ENCODE measurements at places on chromosomes 5 and 9. TPM values are rescaled to one million over a fixed set of nuclear protein-coding genes. Genes with fewer than 3 reads are reported as not detected.
A peak's percentile ranks its signal among the peaks of the same experiment; 100 is the strongest.

DNA sequence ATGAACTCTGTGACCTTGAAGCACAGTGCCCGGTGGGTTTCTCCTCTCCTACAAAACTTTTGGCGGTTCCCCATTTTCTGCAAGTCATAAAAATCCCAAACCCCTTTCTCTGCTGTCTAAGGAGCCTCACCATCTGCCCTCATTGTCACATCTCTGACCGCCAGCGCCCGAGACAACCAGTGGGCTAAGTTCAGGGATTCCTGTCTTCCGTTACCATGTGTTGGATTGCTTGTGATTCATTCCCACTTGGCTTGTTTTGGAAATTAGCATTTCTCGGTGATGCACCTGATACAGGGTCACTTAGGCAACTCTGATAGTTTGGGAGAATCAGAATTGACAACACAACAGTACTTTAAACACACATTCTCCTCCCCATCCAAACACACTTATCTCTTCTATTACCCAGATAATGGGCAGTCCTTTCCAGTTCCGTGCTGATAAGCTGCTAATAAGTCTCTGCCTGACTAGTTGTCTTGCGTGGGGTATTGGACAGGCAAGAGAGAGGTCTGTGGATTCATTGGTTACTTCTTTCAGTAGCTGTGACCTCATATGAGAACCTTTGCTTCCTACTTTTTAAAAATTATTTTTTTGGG lies 70.0 kb upstream of the KLF4 start:
- no peaks in the 10 kb centered on the region for H3K27me3 ChIP-seq
- no peaks in the 10 kb centered on the region for H3K4me1 ChIP-seq
- no peak overlapping the region for H3K27ac ChIP-seq
- DNase-seq: no peak
- no peaks in the 10 kb centered on the region for H3K36me3 ChIP-seq

DNA sequence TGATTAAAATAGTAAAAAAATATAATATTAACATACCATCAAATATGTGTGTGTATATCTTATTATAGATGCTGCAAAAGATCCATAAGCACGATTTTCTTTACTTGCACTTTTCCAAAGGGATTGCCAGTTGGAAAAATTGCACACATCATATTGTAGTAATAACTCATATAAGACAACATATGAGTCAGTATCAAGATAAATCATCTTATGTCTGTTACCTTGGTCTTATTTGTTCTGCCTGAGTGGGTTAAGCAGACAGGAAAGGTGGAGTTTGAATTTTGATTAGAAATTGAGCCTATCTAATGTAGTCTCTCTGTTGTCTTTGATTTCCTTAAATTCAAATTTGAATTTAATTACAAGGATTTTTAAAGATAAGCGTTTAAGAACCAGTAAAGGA lies 24.6 kb downstream of the LYSMD3 start:
- no peak overlapping the region for H3K4me3 ChIP-seq
- no peaks in the 10 kb centered on the region for H3K27me3 ChIP-seq
- no peak overlapping the region for H3K27ac ChIP-seq
- no peaks in the 10 kb centered on the region for H3K4me1 ChIP-seq
- H3K36me3 ChIP-seq: no peaks in the 10 kb centered on the region

GRCh38 chr5:173242675-173243121 lies 7.7 kb upstream of the NKX2-5 start:
- no peak overlapping the region for H3K4me3 ChIP-seq
- no peaks in the 10 kb centered on the region for H3K4me1 ChIP-seq
- H3K27me3 ChIP-seq: peaks cover 65% of the 10 kb centered on the region
- no peak for DNase-seq

DNA sequence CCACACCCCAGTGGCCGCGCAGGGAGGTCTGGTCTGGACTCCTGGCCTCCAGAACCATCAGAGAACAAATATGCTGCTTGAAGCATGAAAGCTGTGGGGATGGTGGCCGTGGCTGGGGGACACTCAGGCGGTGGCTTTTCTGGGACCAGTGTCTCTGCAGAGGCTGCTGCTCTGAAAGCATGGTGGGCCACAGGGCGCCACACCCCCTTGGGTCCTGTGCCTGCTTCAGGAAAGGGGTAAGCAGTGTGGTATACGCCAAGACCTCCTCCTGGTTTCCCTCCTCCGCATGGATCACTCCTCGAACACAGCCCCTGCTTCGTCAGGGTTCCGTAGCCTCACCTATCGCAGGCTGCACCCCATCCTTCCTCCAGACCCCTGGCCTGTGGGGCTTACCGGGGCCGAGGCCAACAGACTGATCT lies 19.7 kb upstream of the TERT start:
- peak overlapping the region; percentile 72 for H3K27ac ChIP-seq
- no peaks in the 10 kb centered on the region for H3K27me3 ChIP-seq
- peaks cover 15% of the 10 kb centered on the region for H3K4me1 ChIP-seq
- H3K36me3 ChIP-seq: no peaks in the 10 kb centered on the region
- no peak for DNase-seq
- no peak overlapping the region for H3K4me3 ChIP-seq

- H3K27me3 ChIP-seq: no peaks in the 10 kb centered on the region
- H3K36me3 ChIP-seq: no peaks in the 10 kb centered on the region
- H3K4me3 ChIP-seq: peak overlapping the region; percentile 80
- no peaks in the 10 kb centered on the region for H3K4me1 ChIP-seq
- peak; percentile 57 for DNase-seq
These were observed 475 bp upstream of the GOLM1 start for GRCh38 chr9:86099701-86100364.

DNA sequence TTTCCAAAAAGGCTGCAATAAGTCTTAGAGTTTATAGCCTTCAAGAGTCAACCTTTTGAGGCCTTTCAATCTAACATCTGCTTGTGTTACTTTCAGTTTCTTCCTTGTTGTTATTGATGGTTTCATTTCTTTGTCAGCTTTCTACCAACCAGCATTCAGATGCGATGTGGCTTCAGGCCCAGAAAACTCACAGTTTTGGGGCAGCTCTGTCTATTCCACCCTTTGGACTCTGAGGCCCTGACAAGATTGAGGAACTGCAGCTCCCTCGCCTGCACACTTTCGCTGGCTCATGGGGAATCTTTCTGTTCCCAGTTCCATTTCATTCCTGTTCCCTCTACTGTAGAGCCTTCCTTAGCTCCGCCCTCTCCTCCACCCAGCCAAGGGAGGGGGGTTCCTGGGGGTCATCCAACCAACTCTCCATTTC lies 13.3 kb upstream of the WHRN start:
- no peaks in the 10 kb centered on the region for H3K36me3 ChIP-seq
- H3K27me3 ChIP-seq: no peaks in the 10 kb centered on the region
- DNase-seq: no peak

DNA sequence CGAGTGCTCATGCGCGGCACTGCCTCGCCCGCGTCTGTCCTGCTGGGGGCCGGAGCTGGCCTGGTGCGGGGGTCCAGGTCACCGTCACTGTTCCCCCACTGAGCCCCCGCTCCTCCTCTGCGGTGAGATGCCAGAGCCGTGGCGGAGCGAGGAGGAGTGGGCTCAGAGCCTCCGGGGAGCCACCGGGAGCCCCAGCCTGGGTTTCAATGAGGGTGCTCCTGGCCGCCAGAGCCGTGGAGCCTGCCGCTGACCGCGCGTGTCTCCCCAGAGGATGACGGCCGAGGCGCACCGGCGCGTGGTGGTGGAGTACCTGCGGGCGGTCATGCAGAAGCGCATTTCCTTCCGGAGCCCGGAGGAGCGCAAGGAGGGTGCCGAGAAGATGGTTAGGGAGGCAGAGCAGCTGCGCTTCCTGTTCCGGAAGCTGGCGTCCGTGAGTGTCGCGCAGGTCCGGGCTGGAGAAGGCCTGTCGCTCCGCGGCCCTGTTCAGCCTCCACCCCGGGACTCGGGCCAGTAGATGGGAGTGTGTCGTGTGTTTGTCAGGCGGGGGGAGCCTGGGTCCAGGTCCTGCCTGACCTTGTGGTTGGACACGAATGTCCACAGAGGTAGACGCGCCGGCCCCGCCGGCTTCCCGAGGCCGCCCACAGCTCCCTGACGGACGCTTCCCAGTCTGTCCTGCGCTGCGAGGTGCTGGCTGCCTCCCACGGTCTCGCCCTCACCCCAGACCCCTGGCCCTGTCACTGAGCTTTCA lies 22.0 kb downstream of the EXOC3 start:
- no peaks in the 10 kb centered on the region for H3K4me1 ChIP-seq
- no peak overlapping the region for H3K4me3 ChIP-seq
- no peaks in the 10 kb centered on the region for H3K27me3 ChIP-seq
- H3K36me3 ChIP-seq: no peaks in the 10 kb centered on the region
- peak; percentile 42 for DNase-seq

DNA sequence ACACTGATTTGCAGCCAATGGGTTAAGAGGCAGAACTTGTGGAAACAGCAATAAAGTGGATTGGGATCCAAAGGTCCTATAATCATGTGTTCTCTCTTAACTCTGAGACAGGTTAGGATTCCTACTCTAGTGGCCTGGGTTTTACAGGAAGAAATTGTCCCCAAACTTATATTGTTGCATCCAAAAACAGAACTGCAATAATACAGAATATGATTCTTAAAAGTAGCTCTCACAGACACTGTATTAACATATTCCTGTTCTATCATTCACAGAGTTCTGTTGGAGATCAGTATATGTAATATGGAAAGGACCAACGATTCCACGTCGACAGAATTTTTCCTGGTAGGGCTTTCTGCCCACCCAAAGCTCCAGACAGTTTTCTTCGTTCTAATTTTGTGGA lies at the start of gene OR13C8:
Gene OR13C8, plus strand, starts transcription at position 301 of the 400 bp plus-strand sequence. Its CDS starts 0 bp downstream, at position 301.
- H3K4me3 ChIP-seq: no peak within 1 kb of the TSS
- no peak for DNase-seq
- no peak within 1 kb of the TSS for H3K27ac ChIP-seq
- no peaks in the 10 kb centered on the region for H3K27me3 ChIP-seq

DNA sequence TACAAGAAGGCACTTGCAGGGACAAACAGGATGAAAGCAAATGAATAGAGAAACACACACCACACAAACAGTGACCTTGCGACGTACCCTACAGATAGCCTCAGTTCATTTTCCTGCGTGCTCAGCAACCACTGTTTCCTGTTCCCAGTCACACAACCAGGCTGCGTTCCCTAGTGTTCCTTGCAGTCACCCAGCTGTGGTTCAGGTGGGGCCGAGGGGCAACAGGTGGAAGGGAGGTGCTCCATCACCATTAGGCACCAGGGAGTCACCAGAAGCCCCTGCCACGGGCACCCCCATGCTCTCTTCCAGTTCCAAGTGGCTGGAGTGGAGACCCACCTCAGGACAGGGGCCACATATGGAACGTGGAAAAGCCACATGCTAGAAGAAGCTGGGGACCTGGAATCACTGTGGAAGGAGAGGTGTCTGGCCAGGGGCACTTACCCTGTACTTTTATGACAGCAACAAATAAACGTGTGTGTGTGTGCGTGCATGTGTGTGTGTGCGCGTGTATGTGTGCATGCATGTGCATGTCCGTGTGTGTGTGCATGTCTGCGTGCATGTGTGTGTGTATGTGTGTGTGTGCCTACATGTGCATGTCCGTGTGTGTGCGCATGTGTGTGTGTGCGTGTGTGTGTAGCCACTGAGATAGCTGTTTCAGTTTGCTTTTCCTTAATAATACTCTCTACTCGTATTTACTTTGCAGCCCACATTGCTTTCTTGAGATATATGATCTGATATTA lies 18.8 kb upstream of the FCN2 start:
- no peaks in the 10 kb centered on the region for H3K36me3 ChIP-seq
- no peaks in the 10 kb centered on the region for H3K27me3 ChIP-seq
- H3K4me3 ChIP-seq: no peak overlapping the region
- H3K27ac ChIP-seq: no peak overlapping the region
- no peak for DNase-seq
- no peaks in the 10 kb centered on the region for H3K4me1 ChIP-seq

The PTPA gene
- total RNA-seq: 51.2 TPM

The AMBP gene
- not detected for total RNA-seq

The MACIR gene
- 4.1 TPM for total RNA-seq

The FANCG gene
- 17.0 TPM for total RNA-seq

The WDR31 gene
- total RNA-seq: 3.5 TPM
